Activated naive CD8-positive, alpha-beta T cell treated with anti-CD3 and anti-CD28 coated beads, Interleukin-2, amount 50 U/mL, for 16 hours (primary cell): ENCODE measurements at places on chromosomes 3 and 15.

DNA sequence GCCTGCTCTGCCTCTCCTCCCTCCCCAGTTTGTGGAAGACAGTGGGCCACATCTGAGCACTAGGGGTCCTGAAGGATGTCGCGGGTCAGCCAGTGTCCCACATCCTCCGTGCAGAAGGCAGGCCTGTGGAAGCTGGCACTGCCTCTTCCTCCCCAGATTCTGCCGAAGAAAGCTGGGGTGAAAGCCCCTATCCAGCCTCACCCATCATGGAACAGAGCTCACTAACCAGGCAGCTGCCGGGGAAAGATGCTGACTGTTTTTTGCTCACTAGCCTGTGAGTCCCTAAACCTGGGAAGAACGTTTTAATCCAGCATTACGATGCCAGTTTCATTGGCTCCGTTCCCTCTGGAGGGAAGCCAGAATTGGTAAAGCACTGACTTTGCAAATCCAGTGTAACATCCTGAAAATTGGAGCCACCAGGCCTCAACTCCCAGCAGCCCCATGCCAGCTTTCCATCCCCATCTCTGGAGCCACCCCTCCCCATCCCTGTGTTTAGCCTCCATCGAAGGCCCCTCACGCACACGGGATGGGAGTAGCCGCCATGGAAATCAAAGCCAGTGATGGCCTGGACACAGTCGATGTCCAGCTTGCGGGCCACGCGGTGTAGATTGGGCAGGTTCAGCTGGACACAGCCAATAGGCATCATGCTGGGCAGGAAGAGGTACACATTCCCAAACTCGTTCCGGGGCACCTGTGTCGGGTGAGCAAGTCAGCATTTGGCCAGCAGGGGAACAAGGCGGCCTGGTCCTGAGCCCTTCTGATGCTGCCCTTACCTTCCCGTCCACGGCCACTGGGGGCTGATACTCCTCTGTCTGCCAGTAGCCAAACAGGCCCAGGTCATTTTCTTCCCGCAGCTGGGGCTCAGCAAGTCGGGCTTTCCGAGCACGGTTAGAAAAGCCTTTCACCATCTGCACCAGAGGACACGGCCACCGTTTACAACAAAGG lies 23.5 kb downstream of the TMEM43 start:
- no peak for DNase-seq

- no peak for DNase-seq
Observed at GRCh38 chr15:64739577-64740143, 35.7 kb downstream of the RBPMS2 start.

GRCh38 chr3:9934235-9934621 lies 594 bp downstream of the CRELD1 start:
- no peak for DNase-seq

DNA sequence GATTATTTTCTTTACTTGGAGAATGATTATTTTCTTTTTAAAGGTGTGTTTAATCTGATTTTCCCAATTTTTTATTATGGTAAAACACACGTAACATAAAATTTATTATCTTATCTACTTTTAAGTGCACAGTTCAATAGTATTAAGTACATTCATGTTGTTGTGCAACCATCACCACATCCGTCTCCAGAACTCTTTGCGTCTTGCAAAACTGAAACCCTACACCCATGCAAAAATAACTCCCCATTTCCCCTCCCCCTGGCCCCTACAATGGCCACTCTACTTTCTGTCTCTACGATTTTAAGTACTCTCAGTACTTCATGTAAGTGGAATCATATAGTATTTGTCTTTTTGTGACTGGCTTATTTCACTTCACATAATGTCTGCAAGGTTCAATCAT lies 230.7 kb downstream of the SATB1 start:
- no peak for DNase-seq

GRCh38 chr15:37034835-37035748 lies 65.3 kb downstream of the MEIS2 start:
- no peak for DNase-seq

DNA sequence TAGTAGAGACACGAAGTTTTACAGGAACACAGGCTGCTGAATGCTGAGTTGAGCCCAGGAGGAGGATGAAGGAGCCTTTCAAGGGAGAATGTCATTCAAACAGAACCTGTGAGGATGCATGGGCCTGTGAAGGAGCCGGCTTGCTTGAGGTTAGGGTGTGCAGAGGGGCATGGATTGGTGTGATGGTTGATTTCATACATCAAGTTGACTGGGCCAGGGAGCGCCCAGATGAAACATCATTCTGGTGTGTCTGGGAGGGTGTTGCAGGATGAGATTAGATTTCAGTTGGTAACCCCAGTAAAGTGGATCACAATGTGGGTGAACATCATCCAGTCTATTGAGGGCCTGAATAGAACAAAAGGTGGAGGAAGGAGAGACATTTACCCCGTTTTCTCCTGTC lies 243.6 kb downstream of the EDEM1 start:
- no peak for DNase-seq

DNA sequence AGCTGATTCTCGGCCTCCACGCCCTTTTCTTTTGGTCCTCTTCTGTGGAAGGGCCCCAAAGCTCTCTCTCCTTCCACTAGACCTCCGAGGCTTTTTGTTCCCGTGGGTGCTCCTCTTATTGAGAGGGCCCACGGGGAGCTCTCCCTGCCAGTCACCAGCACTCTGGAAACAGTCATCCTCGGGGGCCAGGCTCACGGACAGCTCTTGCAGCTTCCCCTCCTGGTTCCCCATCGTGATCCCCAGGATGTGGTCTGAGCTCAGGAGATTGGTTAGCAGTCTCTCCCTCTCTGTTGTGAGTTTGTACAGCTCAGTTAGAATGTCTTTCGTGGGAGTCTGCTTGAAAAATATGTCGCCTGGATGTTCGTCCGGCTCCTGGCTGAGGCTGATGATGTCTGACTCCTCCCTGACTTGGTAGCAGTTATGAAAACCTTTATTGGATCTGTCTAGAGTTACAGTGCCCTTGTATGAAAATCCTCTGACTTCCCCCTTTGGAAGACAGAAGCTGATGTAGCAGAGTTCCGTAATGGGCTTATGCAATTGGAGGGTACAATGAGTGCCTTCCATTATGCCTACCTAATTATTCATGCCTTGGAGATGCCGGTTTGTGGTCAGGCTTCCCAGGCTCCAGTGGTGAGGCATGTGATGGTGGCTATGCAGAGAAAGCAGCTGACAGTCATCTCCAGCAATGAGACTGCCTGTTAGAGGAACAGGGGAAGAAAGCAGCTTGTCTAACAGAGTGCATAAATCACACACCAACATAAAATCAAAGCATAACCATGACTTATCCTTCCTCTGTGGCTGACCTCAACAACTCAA lies 40.0 kb downstream of the FMN1 start:
- no peak for DNase-seq

- no peak for DNase-seq
Observed at GRCh38 chr3:12097971-12098370, 60.7 kb downstream of the TIMP4 start.

- DNase-seq = no peak
Observed at GRCh38 chr3:172625404-172625803, 85.5 kb downstream of the NCEH1 start.

DNA sequence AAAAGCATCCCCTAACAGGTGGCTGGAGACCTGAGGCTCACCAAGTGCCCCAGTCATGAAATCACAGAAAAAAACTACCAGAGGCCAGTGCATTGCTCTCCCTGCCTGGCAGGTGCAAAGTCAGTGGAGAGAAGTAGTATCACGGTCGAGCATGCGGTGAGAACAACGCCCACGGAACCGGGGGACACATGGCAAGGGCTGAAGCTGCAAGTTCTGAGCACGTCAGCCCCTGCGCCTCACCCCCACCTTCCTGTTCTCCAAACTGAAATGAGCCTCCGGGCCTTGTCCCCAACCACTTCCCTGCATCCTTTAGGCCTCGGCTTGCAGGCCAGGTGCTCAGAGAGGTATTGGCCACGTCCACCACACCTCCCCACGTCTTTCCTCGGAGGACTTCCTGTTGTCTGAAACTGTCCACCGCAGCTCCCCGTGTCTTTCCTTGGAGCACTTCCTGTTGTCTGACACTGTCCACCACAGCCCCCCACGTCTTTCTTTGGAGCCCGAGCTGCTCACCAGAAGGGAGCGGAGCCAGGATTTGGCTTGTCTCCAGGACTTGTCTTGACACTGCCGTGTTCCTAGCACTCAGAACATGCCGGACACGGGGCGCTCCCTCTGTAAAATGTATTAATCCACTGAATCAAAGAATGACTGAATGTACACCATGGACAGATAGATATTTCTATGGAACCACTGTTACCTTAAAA lies 43.9 kb downstream of the NSMCE3 start:
- DNase-seq = no peak

GRCh38 chr3:102415553-102415952 lies 19.3 kb upstream of the ZPLD1 start:
- DNase-seq = no peak

DNA sequence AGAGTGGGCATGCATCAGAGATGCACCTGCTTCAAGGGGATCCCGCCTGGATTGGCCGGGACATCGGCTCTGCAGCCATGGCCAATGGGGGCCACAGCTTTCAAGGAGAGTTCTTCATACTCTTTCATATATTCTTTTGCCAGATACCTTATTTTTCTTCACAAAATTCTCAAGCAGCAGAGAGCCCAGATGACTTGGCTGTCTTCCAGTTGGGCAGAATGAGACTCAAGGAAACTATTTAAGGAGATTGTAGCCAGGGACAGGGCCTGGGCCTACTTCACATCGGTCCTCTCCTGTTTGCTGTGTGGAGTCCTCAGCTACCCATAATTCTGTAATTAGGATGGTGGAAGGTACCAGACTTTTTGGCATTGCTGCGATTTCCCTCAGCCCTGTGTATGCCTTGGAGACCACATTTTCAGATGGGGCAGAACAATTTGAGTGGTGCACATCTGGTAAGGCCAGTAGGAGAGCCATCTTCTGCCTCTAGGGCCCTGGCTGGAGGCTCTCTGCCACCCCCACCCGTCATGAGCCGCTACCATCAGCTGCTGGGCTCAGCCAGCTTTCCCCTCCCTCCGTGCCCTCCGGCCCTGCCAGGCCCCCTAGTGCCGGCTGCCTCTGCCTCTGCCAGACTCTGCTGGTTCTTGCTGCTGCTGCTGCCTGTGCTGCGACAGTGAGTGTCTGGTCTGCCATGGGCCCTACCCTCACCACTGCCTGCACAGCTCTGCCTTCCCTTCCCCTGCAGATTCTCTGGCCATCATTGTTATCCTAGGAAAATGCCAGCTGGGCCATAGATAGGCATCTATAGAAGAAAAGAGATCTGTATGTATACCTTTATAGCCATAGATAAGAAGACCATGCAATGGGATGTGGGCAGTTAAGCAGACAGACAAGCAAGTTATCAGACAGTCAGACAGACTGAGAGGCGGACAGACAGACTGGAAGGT lies 6.7 kb downstream of the PLIN1 start:
- no peak for DNase-seq

DNA sequence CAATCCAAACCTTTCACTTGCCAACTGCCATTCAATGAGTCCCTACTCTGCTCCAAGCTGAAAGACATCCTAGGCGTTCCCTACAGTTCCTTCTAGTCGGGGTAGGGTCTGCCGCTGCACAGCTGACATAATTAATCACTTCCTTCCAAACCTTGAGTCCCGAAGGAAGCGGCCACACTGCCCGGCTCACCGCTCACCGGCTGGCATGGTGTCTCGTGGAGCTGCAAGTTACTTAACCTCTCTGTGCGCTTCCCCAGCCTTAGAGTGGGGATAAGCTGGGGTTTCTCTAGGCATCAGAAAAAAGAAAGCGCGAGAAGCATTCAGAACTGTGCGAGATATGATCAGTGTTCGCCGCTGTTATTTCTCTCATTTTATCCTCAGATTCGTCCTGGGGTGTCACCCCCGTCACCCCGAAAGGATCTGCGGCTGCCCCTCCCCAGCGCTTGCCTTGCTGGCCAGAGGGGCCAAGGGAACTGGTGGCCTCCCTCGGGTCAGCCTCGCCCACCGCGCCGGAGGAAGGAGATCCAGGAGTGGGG lies 748 bp downstream of the MRPS25 start:
- no peak for DNase-seq
